ENCODE measurements at places on chromosomes 4 and X. TPM values are rescaled to one million over a fixed set of nuclear protein-coding genes. Genes with fewer than 3 reads are reported as not detected.

UGT2B17 gene
- total RNA-seq = not detected

OTUD6A gene
- total RNA-seq = not detected

ITM2A gene
- total RNA-seq = 39.5 TPM

- DNase-seq = peak; percentile 62
Measured at GRCh38 chrX:49754233-49754857, 58.6 kb upstream of the PAGE1 start.

- no peak for DNase-seq
Measured at GRCh38 chr4:111652236-111652635, 493.0 kb upstream of the FAM241A start.

DNA sequence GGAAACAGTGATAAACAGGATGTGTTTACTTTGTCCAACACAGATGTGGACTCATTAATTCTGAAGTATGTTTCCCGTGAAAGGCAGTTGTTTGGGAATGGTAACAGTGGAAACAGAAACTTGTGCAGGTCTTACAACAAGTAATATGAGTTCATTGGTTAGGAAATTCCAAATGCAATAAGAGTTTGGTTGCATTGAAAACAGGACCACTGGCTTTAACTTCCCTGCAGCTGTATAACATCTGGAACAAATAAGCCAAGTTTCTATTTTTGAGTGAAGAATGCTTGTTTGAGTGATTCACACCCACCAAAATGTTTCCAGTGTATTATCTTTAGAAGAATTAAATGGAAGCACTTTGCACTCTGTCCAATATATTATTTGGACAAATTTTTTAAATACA is 82.4 kb upstream of the BMP3 start:
- DNase-seq = no peak

- DNase-seq = no peak
Measured at GRCh38 chr4:7392438-7393421, 42.0 kb downstream of the PSAPL1 start.
